ENCODE measurements at places on chromosomes 12 and 14. TPM values are rescaled to one million over a fixed set of nuclear protein-coding genes. Genes with fewer than 3 reads are reported as not detected.

SOAT2 gene
- total RNA-seq = 0.10 TPM

GTF2A1 gene
- total RNA-seq = 15.6 TPM

PRIMA1 gene
- total RNA-seq = 0.32 TPM

KLRC4 gene
- total RNA-seq = not detected

SYNE3 gene
- total RNA-seq = 0.93 TPM

Data from A549 treated with Hydrocortisone at 1 μM for 4 hours (cell line).